ENCODE measurements at places on chromosomes 11 and 22.

DNA sequence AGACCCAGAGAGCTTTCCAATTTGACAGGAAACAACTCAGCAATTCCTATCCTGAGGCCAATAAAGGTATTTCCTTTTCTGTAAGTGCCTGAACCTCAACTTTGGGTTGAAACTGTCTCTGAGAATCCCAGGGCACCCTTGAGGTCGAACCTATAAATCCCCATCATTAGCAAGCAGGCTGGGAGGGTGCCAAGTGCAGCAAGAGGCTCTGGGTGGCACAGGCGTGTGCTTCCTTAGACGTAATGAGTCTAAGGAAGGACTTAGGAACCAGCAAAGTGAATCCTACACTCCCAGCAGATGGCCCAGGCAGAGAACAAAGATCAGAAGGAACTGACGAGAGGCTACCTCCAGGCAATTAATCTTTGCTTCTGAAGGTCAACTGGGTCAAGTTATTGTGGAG lies 234.3 kb upstream of the NARS2 start:
- DNase-seq: no peak

DNA sequence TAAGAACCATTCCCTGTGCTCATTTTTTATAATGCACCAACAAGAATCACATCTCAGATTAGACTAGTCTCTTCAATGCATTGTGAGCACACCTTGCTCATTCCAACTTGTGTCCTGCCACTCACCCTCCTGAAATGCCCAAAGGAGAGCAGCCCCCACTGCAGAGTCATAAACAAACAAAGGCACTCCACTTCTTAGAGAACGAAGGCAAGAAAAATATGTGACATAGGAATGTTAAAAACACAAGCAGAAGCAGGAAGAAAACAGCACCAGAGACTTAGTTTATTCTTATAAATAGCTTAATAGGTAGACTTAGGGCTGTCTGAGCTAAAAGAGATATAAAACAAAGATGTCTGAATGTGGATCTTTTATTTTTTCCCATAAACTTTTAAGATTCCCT lies 57.2 kb downstream of the GUCY1A2 start:
- DNase-seq: no peak

DNA sequence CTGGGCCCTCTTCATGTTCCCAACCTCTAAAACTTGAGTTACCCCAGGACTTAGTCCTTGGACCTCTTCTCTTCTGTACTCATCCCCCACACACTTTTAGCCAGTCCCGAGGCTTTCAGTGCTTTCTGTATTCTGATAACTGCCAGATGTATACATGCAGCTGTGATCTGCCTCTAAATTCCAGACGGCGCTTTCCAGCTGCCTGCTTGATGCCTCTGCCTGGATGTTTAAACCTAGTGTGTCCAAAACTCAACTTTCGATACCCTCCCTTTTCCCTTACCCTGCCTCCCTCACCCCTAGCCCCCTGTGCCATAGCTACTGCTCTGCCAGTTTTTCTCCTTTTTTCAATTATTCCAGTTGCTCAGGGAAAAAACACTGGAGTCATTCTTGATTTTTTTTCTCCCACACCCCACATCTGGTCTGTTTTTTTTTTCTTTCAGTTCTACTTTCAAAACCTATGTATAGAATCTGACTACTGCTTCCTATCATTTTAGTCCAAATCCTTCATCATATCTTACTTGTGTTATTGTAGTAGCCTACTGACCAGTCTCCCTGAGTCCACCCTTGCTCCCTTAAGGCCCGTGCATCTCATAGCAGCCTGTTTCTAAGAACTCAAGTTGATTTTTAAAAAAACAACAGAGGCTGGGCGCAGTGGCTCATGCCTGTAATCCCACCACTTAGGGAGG lies 32.9 kb upstream of the TECTA start:
- DNase-seq: no peak

GRCh38 chr22:50544078-50544745 lies 1.5 kb upstream of the KLHDC7B start:
- DNase-seq: no peak

DNA sequence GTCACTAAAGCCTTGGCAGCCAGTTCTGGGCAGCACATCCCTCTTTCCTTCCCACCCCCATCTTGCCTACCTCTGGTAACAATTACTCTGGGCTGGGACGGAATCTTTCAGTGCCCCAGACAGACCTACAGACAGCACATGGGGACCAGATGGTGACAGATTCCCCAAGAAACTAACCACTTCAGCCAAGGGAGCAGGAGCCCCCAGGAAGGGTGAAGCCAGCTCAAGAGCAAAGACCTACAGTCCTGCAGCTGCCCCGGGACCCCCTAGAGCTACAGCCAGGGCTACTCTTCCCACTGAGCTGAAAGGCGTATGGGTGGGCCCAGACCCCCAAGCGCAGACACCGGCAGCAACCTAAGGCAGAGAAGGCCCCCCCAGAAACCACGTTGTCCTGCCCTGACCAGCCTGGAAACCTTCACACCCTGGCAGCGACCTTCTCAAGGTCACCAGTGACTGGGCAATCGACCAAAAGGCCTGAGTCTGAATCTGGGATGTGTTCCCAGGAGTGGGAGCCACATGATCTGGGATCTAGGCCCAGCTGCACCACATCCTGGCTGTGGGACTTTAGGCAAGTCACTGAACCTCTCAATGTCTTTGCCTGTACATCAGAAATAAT lies 65.8 kb downstream of the LRRC32 start:
- no peak for DNase-seq

- no peak for DNase-seq
Measured at GRCh38 chr11:5626196-5626595, 1.4 kb downstream of the TRIM34 start.

DNA sequence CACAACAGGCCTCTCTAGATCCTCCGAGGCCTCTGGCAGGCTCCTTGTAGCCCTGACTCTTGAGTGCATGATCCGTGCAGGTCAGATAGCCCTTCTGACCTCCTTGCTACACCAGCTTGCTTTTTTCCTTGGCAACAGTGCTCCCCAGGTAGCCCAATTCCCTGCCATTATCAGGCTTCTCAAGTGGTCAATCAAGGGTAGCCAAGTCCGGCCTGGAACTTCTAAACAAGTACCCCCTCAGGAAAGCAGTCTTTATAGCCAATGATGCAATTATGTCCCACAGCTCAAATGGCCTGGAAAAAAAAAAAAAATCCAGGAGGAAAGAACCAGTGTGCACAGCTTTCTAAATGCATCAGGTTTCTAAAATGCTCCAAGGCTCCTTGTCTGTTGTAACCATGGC lies 59.8 kb downstream of the TENM4 start:
- DNase-seq: no peak

DNA sequence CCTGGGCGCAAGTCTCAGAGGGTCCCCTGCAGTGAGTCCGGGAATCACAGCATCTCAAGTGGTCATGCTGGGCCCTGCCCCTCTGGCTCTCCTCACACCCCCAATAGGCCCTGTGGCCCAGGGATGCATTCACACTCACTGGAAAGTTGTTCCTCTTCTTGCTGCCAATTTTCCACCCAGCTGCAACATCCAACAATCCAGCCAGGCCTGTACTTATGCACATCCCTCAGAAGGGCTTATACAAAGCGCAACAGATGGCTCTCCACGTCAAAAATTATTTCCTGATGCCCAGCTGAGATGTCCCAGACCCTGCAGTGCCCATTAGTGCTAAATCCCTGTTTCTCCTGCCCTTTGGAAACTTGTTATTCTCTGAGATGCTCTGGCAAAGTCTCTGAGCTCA lies 407.8 kb upstream of the NARS2 start:
- no peak for DNase-seq

DNA sequence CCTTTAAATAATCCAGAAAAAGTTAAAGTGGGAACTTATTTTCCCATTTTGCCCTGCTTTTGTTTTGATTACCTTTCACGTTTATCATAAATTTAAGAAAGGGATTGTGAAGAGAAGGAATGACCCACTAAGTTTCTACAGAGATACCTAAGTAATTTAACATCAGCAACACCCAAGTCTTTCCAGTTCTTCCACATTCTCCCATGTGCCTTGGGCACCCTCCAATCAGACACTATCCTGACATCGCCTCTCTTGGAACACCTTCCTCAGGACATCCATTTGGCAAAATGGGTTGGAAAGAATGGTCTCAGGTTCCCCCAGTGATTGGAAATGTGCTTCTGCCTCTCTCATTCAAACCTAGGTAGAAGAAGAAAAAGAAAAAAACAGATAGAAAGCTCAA lies 6.3 kb downstream of the BBOX1 start:
- DNase-seq: no peak

GRCh38 chr22:39182478-39183030 lies 30.1 kb upstream of the CBX7 start:
- DNase-seq: no peak

Measured in esophagus squamous epithelium (tissue), 5 donors.